ENCODE measurements at places on chromosomes 6 and 20.
A peak's percentile ranks its signal among the peaks of the same experiment; 100 is the strongest.

DNA sequence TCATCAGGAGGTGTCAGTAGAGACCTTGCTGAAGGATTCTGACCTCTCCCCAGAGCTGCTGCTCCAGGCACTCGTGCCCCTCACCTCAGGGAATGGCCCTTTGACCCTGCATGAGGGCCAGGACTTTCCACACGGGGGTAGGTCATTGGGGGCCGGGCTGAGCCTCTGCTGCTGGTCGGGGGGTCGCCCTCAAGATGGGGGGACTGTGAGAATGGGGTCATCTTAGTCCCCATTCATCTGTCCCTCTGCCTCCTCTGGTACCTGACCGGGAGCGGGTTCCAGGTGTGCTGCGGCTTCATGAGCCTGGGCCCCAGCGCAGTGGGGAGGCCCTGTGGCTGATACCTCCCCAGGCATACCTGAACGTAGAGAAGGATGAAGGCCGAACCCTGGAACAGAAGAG, 15.8 kb downstream of the DNPH1 start:
- DNase-seq = no peak

GRCh38 chr20:6533351-6533750, 234.1 kb upstream of the BMP2 start:
- no peak for DNase-seq

DNA sequence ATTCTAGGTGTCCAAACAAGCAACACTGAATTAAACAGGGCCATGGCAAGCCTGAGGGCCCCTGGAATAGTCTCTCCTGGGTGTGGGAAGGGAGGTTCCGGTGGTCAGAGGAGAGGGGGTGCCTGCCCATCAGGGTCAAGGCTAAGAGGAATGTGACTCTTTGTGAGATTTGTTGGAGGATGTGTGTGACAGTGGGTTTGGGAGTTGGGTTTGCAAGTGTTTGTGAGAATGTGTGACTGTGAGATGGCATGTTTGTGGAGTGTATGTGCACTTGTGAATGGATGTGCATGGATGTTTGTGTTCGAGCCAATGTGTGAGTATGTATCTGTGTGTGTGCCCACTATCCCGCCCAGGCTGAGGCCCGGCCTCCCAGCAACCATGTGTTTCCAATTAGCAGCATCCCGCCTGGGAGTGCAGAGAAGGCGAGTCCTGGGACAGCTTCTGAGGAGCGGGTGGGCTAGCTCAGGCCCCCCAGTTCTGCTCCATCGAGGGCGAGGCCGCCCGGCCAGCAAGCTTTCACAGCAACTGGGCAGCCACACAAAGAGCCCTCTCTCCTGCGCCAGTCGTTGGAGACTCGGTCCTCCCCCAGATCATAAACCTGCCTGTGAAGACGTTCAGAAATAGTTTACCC, 12.6 kb downstream of the FOXC1 start:
- DNase-seq = no peak

DNA sequence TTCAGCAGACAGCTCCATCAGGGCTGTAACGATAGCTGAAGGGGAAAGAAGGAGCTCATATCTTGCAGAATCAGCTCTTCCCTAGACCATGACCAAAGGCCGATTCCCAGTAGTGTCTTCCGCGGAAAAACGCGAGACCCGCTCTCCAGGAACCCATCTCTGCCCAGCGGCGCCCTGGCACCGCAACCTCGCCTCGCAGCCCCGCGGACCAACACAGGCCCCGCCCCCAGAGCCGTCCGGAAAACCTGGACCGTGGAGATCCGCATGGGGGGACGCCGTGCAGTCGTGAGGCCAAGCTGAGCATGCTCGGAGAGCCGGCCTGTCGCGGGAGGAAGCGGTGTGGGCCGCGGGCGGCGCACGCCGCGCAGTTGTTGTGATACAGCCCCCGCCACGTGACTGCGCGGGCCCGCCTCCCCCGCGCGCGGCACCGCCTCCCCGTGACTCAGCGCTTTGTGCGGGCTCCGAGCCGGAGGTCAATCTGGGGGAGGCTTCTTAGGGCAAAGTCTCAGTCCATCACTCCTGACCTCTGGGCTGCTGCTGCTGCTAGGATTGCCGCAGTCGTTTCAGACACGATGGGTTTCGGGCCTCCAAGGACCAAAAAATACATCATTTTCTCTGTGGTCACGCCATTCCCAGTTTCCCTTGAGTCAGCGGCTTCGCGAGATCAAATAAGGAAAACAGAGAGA, 3.1 kb upstream of the GCLC start:
- peak; percentile 92 for DNase-seq

DNA sequence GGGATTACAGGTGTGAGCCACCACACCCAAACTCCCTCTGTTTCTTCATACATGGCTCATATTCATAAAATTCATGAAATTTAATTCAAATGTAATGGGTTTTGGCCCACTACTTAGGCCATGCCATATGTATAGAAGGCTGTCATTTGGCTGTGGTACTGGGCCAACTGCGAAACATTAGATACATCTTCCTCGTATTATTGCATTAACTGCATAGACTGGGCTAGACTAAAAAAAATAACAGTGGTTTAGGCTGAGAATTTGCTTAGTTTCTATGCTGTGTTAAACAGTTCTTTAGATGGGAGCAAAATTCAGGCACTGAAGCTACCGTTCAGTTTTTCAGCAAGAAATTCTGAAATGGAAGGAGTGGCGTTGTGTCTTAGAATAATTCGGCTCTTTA, 133.6 kb downstream of the DOK5 start:
- no peak for DNase-seq

- DNase-seq = no peak
Observed at GRCh38 chr6:64083261-64083660, 447.7 kb downstream of the PHF3 start.

GRCh38 chr6:19037607-19038006, 650.5 kb downstream of the RNF144B start:
- no peak for DNase-seq

DNA sequence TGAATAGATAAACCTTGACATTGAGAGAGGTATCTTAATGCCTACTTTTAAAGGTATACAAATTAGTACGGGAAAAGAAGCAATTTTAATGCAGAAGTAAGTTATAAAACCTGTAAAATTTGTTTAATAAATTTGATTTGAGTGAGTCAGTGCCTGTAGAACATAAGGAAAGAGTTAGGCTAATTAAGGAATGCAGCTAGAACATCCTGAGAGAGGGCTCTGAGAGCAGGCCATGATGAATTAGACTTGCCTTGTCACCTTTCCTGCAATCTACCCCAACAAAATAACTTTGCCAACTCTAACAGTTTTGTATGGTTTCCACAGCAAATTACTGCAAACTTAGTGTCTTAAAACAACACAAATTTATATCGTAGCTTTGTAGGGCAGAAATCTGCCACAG, 700.8 kb downstream of the RFPL4B start:
- DNase-seq = no peak

- no peak for DNase-seq
Observed at GRCh38 chr20:58424218-58424969, 35.4 kb downstream of the VAPB start.

All from germinal center (tissue), 1 donor.